ENCODE measurements at places on chromosomes 2 and 18. TPM values are rescaled to one million over a fixed set of nuclear protein-coding genes. Genes with fewer than 3 reads are reported as not detected.

GRCh38 chr2:126804347-126804746 lies 94.3 kb upstream of the TEX51 start:
- no peak for DNase-seq

DNA sequence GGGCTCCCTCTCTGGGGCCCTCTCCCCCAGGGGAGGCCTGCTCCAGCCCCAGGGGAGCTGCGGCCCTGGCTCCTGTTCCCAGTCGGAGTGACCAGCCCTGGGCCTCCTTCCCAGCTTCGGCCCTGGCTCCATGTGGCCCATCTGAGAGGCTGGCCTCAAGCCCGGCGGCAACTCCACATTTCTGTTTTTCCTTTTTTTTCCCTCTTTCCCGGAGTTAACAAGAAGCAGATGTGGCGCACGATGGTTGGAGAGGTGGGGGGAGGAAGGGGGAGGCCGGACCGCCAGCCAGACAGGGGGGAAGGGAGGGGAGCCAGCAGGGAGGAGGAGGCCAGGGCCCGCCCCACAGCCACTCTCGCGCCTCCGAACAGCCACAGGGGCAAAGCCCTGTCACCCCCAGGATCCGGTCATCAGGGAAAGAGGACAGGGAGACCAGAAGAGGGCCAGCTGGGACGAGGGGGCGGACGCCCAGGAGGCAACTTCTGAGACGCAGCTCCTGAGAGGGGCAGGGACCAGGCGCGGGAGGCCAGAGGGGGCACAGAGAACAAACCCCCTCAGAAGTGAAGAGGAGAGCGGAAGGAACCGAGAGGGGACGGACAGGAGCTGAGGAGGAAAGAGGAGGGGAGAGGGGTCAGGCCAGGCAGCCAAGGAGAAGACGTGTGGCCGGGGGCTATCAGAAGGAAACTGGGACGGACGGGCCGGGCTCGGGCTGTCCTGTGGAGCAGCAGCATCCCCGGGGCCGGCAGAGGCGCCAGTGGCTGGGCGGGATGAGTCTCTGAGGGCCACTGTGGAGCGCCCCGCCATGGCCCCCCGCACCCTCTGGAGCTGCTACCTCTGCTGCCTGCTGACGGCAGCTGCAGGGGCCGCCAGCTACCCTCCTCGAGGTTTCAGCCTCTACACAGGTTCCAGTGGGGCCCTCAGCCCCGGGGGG lies at the start of gene EMILIN1:
Gene EMILIN1, plus strand, starts transcription at position 349 of the 928 bp plus-strand sequence. Its CDS starts 451 bp downstream, at position 800.
- peak; percentile 96 for DNase-seq

DNA sequence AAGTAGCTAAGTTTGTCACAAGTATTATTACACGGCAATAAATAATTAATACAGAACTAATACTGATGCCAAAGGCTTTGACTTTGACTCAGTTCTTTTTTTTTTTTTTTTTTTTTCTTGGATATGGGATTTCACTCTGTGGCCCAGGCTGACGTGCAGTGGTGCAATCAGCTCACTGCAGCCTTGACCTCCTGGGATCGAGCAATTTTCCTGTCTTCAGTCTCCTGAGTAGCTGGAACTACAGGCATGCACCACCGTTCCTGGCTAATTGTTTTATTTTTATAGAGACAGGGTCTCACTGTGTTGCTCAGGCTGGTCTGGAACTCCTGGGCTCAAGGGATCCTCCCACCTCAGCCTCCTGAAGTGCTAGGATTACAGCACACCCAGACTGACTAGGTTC lies 284.5 kb downstream of the SS18 start:
- DNase-seq = no peak

DSG3 gene
- not detected for total RNA-seq

GALNT1 gene
- 40.4 TPM for total RNA-seq

DSG2 gene
- total RNA-seq = 43.7 TPM

RNF103 gene
- total RNA-seq = 24.9 TPM

DNA sequence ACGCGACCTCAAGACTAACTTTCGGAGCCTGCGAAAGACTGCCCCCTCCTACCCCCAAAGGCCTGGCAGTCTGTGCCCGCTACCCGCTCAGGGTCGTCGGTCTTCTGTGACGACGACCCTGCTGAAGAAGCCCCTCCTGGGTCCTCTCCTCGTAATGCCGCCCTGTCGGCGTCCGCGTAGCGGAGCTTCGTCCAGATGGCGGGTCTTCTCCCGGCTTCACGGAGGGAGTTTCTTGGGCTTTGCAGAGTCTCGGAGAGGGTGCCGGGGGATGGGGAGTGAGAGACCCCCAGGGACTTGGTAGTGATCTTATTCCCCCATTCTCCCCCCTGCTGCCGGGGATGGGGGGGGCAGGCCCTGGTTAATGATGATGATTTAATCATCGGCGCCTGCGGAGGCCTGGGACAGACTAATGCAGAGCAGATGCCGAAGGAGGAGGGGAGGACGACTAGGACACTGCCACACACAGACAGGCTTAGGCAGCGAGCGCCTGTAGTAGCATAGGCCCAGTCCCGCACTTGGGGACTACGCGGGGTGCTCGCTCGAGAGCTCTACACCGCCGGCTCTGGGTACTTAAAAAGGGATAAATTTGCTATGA lies 528 bp upstream of the PCGF1 start:
- DNase-seq = peak; percentile 51

GALR1 gene
- 0.03 TPM for total RNA-seq

- no peak for DNase-seq
Observed at GRCh38 chr2:230205721-230206120, 14.1 kb downstream of the SP110 start.

KIF1A gene
- total RNA-seq = 1.0 TPM

DES gene
- total RNA-seq = 307 TPM

GRCh38 chr2:208718828-208719227 lies 312.2 kb downstream of the PTH2R start:
- no peak for DNase-seq

MYOM1 gene
- 0.83 TPM for total RNA-seq

PXDN gene
- 58.7 TPM for total RNA-seq

- no peak for DNase-seq
Observed at GRCh38 chr2:114614592-114614991, 172.2 kb downstream of the DPP10 start.

DNA sequence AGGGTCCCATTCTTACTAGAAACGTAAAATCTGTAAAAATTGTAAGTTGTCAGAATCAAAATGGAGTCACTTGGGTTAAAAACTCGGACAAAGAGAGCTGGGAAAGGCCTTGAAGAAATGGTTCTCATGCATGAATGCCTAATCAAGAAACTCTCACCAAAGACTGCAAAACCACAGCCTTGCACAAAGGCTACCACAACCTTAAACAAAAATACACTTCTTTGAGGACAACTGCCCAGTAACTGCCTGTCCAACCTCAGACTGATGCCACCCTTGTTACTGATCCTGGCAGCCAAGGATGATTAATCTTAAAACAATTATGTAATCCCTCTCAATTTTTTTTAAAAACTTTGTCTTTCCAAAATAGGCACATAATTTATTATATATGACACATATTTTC lies 299.3 kb downstream of the CCDC85A start:
- no peak for DNase-seq
